ENCODE measurements at places on chromosomes 3 and 15.

DNA sequence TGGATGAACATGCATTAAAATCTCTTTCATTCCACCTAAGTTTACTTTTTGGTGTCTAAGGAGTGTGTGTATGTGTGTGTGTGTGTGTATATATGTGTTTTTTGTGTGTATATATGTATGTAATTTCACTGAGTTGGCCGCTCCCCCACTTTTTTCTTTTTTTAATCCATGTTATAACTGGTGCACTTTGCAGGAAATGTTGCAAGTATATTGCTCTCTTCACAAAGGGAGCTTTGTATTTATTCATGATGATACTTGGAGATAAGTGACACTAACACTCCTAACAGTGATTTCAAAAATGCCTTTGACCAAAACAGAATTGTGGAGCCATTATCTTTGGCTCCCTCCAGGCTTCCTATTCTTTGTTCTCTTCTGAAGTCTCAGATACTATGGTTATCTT is 95.8 kb downstream of the FNDC3B start:
- DNase-seq, result no peak

- no peak for DNase-seq
Observed at GRCh38 chr15:89114990-89115389, 26.7 kb downstream of the ABHD2 start.

GRCh38 chr3:54845551-54845950 is 82.3 kb downstream of the LRTM1 start:
- no peak for DNase-seq

DNA sequence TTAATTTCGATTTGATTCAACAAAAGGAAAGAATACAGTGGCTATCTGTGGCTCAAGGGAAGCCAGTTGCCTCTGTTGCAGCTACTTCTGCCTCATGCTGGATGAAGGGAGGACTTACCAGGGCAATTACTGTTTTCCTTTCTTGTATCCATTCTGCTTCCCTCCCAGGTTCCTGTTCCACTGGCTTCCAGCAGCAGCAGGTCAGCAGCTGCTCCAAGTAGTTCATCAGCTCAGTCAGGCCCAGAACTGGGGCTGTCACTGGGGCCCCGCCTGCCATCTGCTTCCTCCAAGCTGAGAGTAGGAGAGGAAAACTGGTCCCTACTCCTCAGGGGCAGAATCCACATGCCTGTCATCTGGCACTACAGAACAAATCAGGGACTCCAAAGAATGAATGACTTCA is 48.6 kb upstream of the ULK4 start:
- no peak for DNase-seq

- DNase-seq, result no peak
Observed at GRCh38 chr15:25410649-25411048, 28.2 kb downstream of the UBE3A start.

GRCh38 chr3:114597012-114597411 is 303.2 kb downstream of the TIGIT start:
- no peak for DNase-seq

GRCh38 chr15:69599271-69599670 is 146.7 kb downstream of the RPLP1 start:
- DNase-seq, result no peak

- no peak for DNase-seq
Observed at GRCh38 chr3:127040216-127040615, 57.3 kb downstream of the PLXNA1 start.

- DNase-seq, result no peak
Observed at GRCh38 chr15:58233341-58233740, 95.2 kb downstream of the AQP9 start.

- no peak for DNase-seq
Observed at GRCh38 chr15:78229431-78230406, 4.6 kb downstream of the ACSBG1 start.

DNA sequence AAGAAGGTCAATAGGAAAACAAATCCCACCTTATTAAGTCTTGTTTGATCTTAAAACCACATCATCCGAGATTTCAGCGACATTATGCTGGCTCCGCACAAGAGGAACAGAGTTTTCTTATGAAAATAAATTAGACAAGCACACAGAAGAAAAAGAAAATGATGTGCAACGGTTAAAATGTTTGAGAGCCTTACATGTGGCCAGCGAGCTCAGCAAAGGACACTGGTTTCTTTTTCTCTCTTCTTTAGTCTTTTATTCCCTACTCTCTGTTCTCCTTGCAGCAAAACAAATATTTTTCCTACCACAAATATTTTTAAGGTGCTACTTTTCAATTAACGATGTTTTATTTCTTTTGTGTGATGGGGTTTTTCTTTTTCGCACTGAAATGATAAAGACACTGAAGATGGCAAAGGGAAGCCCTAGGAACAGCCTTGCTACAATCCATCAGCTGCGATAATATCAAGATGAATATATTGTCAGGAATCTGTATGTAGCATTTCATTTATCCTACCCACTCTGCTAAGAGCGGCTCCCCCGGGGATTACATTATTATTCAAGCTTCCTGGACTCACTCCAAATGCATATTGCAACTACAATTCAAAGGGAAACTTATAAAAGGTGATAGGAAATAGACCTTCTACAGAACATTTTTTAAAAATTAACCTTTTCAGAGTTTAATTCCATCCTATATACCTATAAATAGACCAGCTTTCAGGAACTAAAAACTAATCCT is 72.9 kb downstream of the ANXA2 start:
- DNase-seq, result no peak

DNA sequence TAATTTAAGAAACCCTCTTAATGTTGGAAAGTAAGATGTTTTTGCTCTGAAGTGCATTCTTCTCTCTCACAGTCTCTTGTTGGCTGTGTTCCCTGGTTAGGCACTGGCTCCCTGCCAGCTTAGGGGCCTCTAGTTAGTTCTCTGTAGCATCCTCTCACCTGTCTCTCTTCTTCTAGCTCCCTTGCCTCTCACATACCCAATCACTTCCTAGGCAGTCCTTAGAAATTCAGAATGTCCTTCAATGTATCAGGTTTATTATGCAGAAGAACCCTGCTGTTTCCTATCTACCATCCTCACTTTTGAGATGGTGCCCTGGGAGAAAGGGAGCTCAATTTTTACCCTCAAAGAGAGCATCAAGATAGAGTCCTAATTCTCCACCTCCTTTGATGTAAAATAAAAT is 36.2 kb upstream of the CPNE4 start:
- DNase-seq, result no peak

- DNase-seq, result no peak
Observed at GRCh38 chr3:128849911-128850455, 29.4 kb upstream of the ACAD9 start.

- no peak for DNase-seq
Observed at GRCh38 chr3:54870423-54870822, 57.4 kb downstream of the LRTM1 start.

- no peak for DNase-seq
Observed at GRCh38 chr3:121958801-121959200, 63.2 kb downstream of the ILDR1 start.

- DNase-seq, result no peak
Observed at GRCh38 chr3:51618496-51618895, 52.6 kb upstream of the TEX264 start.

- no peak for DNase-seq
Observed at GRCh38 chr3:30400926-30401325, 205.5 kb upstream of the TGFBR2 start.

- DNase-seq, result no peak
Observed at GRCh38 chr3:141307351-141308059, 60.8 kb upstream of the ZBTB38 start.

GRCh38 chr15:79680720-79681119 is 216.1 kb downstream of the MTHFS start:
- DNase-seq, result no peak

DNA sequence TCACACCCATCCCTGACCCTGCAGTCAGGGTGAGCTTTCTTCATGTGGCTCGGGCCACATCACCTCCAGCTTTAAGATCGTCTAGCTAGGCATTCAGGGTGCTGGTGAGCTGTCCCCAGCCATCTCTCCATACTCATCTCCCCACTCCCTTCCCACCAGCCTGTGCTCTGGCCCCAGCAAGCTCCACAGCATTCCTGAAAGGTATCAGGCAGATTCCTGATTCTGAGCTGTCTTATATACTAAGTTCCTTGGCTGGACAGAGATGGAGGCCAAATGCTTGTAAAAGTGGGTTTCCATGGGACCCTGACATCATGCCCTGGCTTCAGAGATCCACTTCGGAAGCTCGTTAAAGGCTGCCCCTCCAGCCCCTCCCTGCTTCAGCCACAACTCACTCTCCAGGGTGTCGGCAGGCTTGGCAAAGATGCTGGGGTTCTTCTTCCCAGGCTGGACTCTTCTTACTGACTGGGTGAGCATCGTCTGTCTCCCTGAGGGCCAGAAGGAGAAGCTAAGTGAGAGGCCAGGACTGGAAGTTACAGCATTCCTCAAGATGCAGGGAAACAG is 3.9 kb downstream of the CILP start:
- DNase-seq, result no peak

DNA sequence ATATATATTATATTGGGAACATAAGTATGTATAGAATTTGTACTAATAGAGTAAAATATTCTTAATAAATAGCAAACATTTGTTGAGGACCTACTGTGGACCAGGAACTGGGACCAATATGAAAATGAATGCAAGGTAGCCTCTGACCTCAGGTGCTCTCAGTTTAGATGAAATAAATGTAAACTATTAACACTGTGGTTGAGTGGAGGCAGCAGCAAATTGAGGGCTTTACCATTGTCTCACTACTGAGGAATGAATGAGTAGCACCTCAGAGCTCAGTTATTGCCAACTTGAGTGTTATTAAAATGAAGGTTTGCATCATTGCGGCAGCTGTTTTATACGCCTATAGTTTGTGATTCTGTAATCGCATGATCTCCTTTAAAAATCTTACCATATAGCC is 90.9 kb upstream of the CGNL1 start:
- no peak for DNase-seq

GRCh38 chr3:16069149-16069922 is 105.1 kb upstream of the GALNT15 start:
- no peak for DNase-seq

DNA sequence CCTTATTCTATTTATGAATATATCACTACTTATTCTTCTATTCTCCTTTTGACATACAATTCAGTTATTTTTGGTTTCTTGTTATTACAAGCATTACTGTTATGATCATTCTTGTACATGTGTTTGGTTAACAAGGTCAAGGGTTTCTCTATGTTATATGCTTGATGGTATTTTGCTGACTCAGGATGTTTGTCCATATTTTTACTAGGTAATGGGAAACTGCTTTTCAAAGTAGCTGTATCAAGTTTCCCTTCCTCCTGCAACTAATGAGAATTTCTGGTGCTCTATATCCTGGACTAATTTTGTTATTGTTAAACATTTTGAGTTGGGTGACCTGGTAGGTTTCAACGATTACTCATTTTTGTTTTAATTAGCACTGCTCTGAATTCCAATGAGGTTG is 841.0 kb downstream of the OTOL1 start:
- DNase-seq, result no peak

DNA sequence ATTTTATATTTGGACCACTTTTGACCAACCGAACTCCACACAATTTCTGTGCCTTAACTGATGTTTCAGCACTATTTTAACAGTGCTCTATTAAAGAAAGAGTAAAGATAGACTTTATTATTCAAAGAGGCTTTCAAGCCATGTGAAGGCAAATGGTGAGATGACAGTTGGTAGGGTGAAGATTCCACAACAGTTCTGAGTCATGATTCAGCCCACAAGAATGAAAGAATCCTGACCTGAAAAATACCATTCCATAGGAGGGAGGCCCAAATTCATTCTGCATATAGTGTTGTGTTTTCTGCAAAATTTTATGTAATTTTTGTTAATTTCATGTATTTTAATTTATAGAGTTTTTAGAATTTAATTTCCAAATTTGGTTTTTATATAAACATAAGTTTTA is 135.6 kb upstream of the STAC start:
- DNase-seq, result no peak

DNA sequence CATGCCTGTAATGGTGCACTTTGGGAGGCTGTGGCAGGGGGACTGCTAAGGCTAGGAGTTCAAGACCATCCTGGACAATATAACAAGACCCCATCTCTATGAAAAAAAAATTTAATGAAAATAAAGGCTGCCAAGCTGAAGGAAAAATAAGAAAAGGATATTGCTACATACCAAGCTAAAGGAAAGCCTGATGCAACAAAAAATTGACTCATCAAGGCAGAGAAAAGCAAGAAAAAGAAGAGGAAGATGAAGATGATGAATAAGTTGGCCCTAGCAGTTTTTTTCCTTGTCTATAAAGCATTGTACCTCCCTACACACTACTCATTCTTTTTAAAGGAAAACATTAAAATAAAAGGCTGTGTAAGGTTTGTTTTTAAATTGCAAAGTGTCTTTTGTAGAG is 441.9 kb upstream of the MDFIC2 start:
- DNase-seq, result no peak

DNA sequence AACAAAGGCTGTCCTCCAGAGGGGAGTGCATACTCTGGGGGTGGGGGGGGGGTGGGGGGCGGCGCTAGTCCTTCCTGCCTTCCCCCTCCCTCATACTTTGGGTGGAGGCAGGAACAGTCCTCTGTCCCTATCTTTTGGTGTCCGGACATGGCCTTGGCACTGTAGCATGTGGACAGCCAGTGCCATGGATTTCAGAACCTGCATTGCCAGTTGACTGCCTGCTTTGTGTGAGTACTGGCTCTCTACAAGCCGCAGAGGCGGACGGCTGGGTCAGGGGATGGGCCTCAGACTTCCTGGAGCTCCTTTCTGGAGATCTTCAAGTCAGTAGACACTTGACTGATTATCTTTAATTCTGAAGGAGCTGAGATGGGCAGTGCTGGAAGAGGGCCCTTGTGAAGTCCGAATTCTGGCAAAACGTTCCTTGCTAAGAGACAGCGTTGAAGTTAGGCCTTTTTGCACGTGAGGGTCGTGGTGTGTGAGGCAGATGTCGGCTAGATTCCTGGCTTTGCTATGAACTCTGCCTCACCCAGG is 2.5 kb downstream of the CLDN11 start:
- DNase-seq, result no peak

GRCh38 chr3:128456776-128457715 is 9.6 kb downstream of the DNAJB8 start:
- no peak for DNase-seq

DNA sequence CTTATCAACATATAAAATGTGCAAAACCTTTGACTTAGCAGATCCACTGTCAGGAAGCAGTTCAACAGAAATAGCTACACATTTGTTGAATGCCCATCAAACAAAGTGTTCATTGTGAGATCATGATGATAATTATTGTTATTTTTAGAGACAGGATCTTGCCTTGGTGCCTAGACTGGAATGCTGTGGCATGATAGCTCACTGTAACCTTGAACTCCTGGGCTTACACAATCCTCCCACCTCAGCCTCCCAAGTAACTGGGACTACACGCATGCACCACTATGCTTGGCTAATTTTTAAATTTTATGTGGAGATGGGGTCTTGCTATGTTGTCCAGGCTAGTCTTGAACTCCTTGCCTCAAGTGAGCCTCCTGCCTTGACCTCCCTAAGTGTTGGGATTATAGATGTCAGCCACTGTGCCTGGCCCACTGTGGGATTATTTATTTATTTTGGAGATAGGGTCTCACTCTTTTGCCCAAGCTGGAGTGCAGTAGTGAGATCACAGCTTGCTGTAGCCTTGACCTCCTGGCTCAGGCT is 8.8 kb downstream of the MAP2K5 start:
- DNase-seq, result no peak

- DNase-seq, result no peak
Observed at GRCh38 chr15:77669896-77670295, 37.2 kb upstream of the LINGO1 start.

Measured in activated CD8-positive, alpha-beta memory T cell treated with anti-CD3 and anti-CD28 coated beads for 48 hours (primary cell).